ENCODE measurements at places on chromosomes 1 and 21. TPM values are rescaled to one million over a fixed set of nuclear protein-coding genes. Genes with fewer than 3 reads are reported as not detected.

Gene OLIG2
- total RNA-seq = not detected

GRCh38 chr21:29704719-29705118 lies 235.1 kb downstream of the GRIK1 start:
- DNase-seq = no peak

GRCh38 chr1:93000751-93001175 lies 39.5 kb upstream of the DIPK1A start:
- DNase-seq = no peak

- DNase-seq = no peak
Measured at GRCh38 chr1:207431508-207431907, 22.6 kb upstream of the CR2 start.

Gene WDR26
- total RNA-seq = 129 TPM

- DNase-seq = no peak
Measured at GRCh38 chr1:236639686-236640085, 35.4 kb upstream of the HEATR1 start.

GRCh38 chr1:112703706-112704105 lies 3.2 kb downstream of the RHOC start:
- peak; percentile 38 for DNase-seq

DNA sequence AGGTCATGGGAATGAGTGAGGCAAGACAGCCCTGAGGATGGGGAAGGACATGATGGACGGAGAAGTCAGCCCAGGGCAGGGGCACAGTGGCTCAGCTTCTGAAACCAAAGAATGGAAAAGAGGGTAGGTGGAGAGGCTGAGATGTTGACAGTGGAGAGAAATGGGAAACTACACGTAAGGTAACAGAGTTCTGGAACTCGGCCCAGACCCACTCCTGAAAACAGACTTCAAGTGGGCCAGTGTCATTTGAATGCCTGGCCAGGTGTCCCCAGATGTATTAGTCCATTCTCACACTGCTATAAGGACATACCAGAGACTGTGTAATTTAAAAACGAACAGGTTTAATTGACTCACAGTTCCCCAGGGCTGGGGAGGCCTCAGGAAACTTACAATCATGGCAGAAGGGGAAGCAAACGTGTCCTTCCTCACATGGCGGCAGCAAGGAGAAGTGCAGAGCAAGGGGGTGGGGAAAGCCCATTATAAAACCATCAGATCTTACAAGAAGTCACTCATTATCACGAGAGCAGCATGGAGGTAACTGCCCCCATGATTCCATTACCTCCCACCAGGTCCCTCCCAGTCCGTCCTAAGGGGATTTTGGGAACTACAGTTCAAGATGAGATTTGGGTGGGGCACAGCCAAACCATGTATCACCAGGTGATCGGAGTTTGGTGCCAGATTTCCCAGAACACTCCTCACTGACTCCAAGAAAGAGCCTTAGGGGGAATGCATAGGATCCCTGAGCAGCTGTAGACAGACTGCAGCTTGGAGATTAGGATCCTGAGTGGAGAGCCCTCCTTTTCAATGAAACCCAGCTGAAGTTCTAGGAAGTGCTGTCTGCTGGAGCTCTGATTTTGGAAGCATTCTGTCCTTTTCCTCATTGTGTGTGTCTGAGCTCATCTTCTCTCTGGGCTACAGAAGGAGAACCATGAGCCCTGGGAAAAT lies 40.3 kb downstream of the FHAD1 start:
- no peak for DNase-seq

- DNase-seq = no peak
Measured at GRCh38 chr1:206001476-206001888, 1.7 kb downstream of the RAB7B start.

- DNase-seq = peak; percentile 64
Measured at GRCh38 chr1:198497326-198498102, 43.0 kb downstream of the ATP6V1G3 start.

Gene CLCA4
- total RNA-seq = not detected

Gene TMEM61
- total RNA-seq = 0.76 TPM

Gene CAPN2
- total RNA-seq = 79.0 TPM

Gene KAZN
- 160 TPM for total RNA-seq

DNA sequence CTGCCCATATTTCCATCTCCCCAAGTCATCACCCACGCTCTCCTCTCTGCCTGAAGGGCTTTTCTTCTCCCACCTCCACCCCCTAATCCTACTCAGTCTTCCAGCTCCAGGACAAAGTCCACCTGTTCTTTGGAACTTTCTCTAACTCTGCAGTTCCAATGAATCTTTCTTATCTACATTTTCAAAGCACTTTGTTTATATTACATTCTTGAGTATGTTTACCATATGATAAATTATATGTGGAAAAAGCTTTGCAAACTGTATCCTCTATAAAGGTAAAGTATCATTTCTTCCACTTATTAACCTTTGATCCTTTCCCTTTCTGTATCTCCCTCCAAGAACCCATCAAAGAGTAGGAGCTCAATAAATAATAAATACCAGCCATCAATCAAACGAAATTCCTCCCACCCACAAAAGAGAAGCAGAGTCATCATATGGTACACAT lies 39.7 kb downstream of the TTC13 start:
- DNase-seq = no peak

GRCh38 chr1:57013522-57013921 lies 47.7 kb upstream of the C8B start:
- no peak for DNase-seq

DNA sequence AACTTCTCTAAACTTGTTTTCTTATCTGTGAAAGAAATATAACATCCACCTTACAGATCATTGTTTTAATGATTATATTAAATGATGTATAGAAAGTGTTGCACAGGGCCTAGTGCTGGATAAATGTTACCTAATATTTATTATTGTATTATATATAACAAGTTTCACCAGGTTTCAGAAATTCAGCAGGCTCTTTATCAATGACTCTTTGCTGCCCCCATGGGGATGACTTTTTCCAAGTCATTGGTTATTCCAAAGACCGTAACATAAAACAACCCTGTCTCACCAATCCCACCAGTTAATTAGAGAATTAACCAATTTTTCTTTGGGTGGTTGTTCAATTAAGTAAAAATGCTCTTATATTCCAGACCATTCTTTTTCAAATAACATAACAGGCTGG lies 7.3 kb upstream of the DEDD start:
- no peak for DNase-seq

GRCh38 chr1:29029667-29030066 lies 94.0 kb downstream of the TMEM200B start:
- no peak for DNase-seq

DNA sequence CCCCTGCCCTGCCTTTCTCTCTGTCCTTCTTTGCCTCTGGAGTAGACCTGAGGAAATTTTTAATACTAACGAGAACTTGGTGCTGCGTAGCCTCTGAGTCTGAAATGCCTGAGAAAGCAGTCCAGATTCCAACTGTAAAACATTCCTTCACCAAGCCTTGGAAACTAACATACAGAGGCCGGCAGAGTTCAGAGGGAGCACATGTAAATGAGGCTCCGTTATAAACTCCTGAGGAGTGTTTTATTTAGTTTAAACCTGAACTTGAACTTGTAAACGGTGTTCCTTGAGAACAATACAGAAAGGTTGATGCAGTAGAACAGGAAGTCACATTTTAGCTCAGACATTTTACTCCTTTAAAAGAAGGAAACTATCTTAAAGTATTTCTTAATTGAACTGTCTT lies 280.7 kb downstream of the TM2D1 start:
- no peak for DNase-seq

DNA sequence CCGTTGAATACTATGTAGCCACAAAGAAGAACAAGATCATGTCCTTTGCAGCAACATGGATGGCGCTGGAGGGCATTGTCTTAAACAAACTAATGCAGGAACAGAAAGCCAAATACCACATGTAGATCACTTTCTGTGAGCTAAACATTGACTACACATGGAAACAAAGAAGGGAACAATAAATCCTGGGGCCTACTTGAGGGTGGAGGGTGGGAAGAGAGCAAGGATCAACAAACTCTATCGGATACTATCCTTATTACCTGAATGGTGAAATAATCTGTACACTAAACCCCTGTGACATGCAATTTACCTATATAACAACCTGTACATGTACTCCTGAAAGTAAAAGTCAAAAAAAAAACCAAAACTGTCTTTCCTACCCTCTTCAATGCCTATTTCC lies 40.8 kb upstream of the CD55 start:
- no peak for DNase-seq

DNA sequence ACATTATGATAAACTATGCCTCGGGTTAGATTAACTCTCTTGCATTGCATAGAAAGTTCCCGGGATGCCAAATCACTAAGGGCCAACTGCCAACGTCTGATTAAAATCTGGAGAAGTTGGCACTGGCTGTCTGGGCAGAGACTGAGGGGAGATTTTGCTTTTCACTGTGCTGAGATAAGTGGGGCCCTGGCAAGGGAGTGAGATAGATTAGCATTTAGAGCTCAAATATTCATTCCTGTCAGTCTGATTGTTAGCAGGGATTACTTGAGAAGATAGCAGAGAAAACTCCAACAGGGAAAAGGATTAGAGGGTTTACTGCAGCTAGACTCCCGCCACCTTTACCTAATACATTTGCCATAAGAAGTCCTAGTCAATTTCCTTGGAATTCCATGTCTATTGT lies 714.1 kb upstream of the CHRM3 start:
- no peak for DNase-seq

- no peak for DNase-seq
Measured at GRCh38 chr1:175191659-175192058, 917 bp downstream of the KIAA0040 start.

- no peak for DNase-seq
Measured at GRCh38 chr1:164971921-164972415, 384.5 kb downstream of the LMX1A start.
